Uterus (tissue), 4 donors: ENCODE measurements at places on chromosomes 12 and 14. TPM values are rescaled to one million over a fixed set of nuclear protein-coding genes. Genes with fewer than 3 reads are reported as not detected.
A peak's percentile ranks its signal among the peaks of the same experiment; 100 is the strongest.

DNA sequence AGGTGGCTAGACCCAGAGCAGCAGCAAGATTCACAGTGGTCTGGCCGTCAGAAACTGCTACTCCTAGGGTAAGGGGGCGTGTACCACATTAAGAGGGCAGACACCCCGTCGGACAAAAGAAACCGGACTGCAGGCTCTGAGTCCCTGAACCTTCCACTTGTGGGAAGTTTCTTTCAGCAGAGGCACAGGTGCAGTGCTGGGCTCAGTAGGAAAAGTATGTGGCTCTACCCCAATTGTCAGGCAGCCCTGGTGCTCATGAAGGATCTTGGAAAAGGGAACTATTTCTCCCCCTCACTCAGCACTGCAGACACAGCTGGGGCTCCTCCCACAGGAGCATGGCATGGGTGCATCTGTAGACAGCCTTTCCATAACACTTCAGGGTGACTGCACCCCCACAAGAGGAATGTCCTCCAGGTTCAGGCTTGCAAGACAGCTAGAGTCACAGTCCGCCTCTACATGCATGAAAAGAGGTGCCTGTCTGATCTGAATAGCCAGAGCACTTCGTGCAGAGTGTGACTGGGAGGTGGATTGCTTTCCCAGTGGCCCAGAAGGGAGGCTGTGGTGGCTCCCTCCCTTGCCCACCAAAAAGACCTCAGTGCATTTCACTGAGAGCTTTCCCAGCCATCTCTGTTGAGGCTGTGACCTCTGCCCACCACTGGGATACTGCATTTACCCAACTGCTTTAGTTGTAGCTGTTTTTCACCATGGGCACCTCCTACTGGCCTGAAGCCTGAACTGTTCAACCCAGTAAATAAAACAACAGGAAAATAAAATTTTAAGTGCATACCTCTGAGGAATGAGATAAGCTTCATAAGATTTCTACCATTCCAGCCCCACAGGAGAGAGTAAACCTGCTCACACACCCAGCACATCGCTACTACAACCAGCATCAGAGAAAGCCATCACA is 14.2 kb downstream of the CEP128 start:
- DNase-seq: no peak

DNA sequence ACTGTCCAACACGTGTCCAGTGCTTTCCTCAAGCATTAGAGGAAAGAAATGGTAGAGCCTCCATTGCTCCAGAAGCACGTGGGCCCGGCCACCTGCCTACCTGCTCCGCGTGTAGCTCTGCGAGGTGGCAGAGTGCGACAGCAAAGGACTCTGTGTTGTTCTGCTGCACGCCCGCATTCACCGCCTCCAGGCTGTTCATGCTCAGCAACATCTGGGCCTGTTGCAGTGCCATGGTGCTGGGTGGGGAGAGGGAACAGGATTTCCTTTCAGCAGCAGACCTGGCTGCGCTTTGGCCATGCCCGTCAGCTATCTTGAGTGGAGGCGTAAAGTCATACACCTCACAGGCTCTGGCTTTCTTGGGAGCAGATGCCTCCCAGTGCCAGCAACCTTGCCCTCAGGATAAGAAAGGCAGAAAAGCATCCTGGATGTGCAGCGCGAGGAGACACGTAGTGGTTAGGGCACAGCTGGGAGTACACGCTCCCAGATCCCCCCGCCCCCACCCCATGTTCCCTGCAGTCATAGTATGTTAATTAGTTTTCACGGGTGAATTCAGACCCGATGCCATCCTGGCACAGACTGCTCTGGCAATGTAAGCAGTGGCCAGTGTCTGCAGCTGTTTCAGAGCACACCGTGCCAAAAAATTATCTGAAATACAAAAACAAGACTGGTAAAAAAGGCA is 25.1 kb downstream of the ANAPC5 start:
- DNase-seq: no peak

DNA sequence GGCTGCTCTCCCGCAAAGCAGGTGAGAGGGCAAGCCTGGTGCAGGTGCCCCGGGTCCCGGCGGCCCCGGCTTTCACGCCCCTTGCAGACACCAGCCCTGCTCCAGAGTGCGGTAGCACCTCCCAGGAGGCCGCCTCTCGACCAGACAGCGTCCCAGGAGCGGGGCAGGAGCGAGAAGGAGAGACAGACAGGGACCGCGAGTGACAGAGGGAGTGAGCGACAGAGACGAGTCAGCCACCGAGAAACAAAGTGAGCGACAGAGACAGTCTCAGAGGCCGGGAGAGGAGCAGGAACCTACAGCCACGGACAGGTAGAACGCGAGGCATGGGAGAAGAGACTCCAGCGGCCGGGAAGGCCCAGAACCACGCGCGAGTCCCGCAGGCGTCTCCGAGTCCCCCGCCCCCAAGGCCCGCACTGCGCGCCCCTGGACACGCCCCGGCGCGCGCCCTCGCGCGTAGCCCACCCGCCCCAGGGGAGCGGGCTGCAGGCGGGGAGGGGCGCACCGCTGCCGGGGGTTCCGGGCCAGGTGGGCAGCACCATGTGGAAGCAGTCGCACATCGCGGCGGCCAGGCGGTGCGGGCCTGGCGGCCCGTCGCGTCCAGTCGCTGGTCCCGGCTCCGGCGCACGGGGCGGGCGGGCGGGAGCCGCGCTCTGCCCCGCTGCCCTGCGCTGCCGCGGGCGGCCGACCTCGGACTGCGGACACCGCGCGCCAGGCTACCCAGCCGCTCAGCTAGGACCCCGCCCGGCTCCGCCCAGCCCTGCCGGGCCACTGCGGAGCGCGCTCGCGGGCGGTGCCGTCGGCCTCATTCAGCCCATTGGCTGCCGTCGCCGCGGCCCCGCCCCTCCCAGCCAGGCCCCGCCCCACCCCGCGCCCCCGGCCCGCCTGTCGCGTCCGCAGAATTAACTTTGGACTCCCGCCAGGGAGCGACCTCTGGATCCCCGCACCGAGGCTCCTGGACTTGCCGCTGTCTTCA is at the start of gene AHNAK2:
TSS of gene AHNAK2 (minus strand) at position 694 of the 973 bp plus-strand sequence. CDS start at position 557, 137 bp downstream.
- peak; percentile 74 for DNase-seq

- DNase-seq: no peak
Measured at GRCh38 chr14:72544615-72545387, 349.1 kb downstream of the DPF3 start.

- peak; percentile 26 for DNase-seq
Measured at GRCh38 chr14:20679907-20680306, 4.5 kb upstream of the RNASE4 start.

GRCh38 chr12:32533971-32534590 is 134.7 kb downstream of the FGD4 start:
- DNase-seq: peak; percentile 22

GRCh38 chr12:113238309-113238708 is 17.0 kb downstream of the TPCN1 start:
- no peak for DNase-seq

The KRT7 gene
- not detected for total RNA-seq

The TROAP gene
- total RNA-seq: not detected

The FOXG1 gene
- total RNA-seq: not detected
